ENCODE measurements at places on chromosomes 4 and X.

- DNase-seq, result no peak
Observed at GRCh38 chrX:45524805-45525204, 324.1 kb upstream of the DIPK2B start.

DNA sequence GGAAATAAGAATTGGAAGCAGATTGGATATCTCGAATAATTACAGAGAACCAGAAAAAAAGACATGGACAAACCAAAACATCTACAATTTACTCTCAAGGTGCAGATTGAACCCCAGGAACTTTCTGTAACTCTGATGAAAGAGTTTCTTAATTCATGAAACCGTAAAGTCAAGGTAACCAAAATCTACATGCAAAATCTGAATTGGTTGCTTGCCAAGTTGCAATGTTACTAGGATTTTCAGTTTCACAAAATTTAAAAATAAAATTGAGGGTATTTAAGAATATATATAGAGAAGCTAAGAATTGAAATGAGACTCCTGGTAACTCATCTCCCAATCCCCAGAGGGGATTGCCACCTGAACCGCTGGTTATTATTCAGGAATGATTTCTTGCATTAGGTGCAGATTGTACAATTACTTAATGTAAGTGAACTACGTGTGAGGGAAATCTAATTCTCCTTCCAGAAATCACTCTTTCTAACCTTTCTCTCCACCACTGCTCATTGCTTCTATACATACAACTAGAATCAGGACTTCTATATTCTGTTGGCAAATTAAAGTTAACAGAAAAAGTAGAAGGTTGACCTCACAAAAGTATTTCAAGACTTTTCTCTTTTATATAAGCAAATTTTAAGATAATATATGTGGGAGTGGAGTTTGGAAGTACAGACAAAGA is 221.5 kb upstream of the NDST4 start:
- no peak for DNase-seq

DNA sequence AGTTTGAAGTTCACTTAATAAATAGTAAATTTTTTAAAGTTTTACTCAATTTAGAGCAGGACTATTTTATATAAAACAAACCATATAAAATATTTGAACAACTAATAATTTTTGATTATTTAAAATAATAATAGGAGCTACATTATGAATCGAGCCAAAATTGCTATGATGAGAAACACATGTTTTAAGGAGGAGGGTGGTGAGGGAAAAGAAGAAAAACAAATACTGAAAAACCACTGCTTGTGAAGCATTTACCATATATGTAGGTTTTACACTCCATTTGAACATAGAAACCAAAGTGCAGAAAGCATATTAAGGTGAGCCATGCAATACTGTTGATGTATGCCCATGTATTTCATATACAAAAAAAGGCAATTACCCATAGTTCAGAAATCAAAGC is 448.9 kb downstream of the FSTL5 start:
- no peak for DNase-seq

GRCh38 chrX:152819732-152820131 is 10.8 kb downstream of the CETN2 start:
- DNase-seq, result no peak

DNA sequence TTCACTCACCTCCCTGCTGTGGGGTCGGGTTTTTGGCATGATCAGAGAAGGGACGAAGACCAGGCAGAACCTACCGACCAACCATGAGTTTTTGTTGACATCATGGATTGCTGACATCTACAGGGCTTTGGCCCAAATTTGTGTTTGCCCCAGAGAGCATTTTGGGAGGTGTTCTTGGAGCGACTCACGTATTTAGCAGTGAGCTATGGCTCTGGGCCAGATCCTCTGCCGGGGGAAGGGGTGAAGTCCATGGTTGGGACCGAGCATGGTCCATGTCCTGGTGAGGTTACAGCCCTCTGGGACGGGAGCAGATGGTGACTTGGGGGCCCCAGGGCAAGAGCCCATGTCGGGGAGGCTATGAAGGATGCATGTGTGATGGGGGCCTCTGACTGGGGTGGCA is 17.4 kb downstream of the SORCS2 start:
- DNase-seq, result no peak

All from NCI-H526 treated with DMSO at 0.1 percent for 48 hours (cell line).